Stimulated activated effector memory CD8-positive, alpha-beta T cell treated with anti-CD3 and anti-CD28 coated beads, Interleukin-12 subunit alpha, Interleukin-12 subunit beta, amount 100 ng/mL, for 72 hours (primary cell): ENCODE measurements at places on chromosomes 4 and X.

DNA sequence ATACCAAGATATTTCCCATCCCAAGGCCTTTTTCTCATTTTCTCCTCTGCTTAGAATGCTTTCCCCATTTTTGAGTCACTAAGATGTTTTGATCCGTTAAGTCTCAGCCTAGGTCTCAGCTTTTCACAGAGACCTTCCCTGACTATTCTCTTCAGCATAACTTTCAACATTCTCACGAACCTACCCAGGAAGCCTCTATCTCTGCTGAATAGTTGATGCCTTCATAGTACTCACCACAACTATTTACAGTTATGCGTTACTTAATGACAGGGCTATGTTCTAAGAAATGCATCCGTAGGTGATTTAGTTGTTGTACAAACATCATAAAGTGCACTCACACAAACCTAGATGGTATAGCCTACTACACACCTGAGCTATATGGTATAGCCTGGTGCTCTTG lies 64.5 kb downstream of the ARL9 start:
- no peak for DNase-seq

- DNase-seq = no peak
These were observed 260.5 kb downstream of the IQCM start for GRCh38 chr4:149555146-149555545.

DNA sequence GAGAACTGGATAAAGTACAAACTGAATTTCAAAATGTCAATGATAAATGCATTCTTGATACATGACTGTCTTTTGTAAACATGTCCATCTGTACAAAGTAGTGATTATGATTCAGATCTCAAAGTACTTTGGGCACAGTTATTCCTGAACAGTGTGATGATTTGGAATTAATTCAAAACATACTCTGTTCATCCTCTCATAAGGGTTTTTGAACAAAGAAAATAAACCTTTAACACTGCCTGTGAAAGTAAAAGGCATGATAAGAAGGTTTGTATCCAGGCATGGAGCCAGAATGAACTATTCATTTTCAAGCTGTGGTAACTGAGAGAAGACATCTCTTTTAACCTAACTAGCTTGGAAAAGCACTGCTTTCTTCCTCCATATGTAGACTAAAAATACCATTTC lies 883 bp upstream of the KLHL4 start:
- no peak for DNase-seq

DNA sequence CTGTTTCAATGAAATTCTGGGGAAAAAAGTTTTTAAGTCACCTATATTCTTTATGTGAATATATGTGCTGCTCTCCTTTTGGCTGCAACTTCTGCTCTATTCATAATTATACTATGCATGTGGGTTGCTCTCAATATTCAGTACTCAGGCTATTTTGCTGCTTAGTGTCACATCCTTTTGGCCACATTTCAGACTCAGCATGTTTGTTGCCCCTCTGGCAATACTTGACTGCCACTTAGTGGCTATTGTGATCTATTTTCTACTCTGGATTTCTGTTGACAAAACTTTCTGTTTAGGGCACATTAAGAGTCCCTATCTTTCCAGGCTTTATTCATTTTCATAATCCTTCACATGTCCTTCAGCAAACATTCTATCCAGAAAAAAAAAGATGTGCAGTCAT lies 15.8 kb upstream of the CT45A1 start:
- DNase-seq = no peak

DNA sequence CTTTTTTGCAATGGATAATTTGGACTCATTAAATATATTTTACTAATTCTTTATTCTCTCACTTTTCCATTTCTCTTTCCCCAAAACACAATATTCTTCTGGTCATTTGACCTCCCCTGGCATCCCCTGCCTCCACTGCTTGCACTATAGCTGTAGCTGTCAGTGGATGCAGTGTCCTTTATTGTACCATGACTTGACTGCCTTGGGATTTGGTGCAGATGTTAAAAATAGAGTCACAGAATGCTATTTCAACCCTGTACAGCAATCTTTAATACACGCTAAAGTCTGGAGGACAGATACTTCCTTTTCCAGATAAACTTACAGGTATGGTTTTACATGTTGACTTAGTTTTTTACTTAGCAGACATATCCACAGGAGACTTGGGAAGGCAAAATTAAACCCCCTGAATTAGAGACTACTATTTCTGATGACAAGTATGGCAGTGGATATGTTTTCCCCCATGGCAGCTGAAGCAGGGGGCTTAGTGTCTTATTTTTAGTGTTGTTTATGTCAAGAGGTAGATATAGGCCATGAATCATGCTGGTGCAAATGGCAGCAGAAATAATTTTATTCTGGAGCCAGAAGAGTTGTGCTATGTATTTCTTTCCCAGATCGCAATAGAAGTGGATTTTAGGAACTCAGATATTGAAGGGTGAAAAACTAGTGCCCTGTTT lies 461.4 kb downstream of the NAF1 start:
- DNase-seq = no peak

GRCh38 chr4:22434895-22435294 lies 81.0 kb downstream of the ADGRA3 start:
- no peak for DNase-seq

DNA sequence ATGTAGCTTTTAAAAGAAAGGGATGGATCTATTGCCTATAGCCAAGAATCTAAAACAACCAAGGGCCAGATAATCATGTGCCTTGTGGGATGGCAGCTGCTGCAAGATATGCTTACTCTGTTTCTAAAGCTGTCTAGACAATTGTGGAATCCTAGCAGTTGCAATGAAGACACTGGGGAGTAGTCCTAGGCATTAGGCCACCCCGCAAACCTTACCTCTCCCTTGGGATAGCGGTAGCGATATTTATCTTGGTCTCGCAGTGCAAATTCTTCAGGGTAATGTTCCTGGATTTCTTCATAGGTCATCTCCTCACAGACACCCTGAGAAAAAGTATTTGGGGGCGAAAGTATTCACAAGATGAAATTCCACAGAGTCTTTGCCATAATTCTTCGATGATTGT lies 24.6 kb downstream of the TRO start:
- no peak for DNase-seq

DNA sequence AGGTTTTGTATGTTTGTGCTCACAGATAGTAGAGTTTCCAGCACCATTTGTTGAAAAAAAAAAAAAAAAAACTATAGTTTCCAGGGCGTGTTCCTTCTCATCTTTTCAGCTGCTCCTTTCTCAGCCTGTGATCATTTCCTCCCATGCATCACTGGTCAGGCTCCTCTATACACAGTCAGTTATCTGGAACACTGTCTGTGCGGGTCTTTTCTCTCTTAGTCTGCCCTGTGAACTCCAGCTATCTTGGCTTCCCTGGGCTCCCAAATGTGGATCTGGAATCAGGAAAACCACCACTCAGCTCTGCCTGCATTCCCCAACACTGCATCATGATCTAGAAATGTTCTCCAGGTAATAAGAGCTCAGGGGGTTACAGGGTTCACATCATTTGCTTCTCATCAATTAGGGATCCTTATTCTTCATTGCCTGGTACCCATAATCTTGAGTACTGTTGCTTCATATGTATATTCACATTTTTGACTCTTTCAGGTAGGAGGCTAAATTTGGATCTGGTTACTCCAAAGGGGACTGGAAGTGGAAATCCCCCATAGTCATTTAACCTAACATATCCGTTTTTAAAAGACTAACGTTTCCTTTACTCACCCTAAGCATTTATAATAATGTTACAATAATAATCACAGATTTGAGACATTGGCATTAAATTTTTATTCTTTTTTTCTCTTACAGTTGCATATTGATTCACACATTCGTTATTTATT lies 221.8 kb upstream of the KLF3 start:
- no peak for DNase-seq

GRCh38 chr4:89242216-89242615 lies 65.4 kb downstream of the GPRIN3 start:
- DNase-seq = no peak

GRCh38 chrX:54530357-54530900 lies 410 bp downstream of the GNL3L start:
- no peak for DNase-seq

GRCh38 chr4:153137677-153138630 lies 66.3 kb upstream of the TRIM2 start:
- DNase-seq = no peak

GRCh38 chr4:101022151-101023024 lies 324.9 kb downstream of the PPP3CA start:
- DNase-seq = no peak

DNA sequence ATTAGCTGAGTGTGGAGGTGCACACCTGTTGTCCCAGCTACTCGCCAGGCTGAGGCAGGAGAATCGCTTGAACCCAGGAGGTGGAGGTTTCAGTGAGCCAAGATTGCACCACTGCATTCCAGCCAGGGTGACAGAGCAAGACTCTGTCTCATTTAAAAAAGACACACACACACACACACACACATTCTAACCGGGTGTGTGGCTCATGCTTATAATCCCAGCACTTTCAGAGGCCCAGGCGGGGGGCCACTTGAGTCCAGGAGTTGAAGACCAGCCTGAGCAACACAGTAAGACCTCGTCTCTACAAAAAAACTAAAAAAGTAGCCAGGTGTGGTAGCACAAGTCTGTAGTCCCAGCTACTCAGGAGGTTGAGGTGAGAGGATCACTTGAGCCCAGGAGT lies 152.3 kb downstream of the LRBA start:
- DNase-seq = no peak

GRCh38 chr4:171639540-171639939 lies 173.7 kb upstream of the GALNTL6 start:
- no peak for DNase-seq

- no peak for DNase-seq
These were observed 55.8 kb downstream of the XAGE2 start for GRCh38 chrX:52424656-52425055.
